ENCODE measurements at places on chromosomes 7 and 10. TPM values are rescaled to one million over a fixed set of nuclear protein-coding genes. Genes with fewer than 3 reads are reported as not detected.
A peak's percentile ranks its signal among the peaks of the same experiment; 100 is the strongest.

GRCh38 chr7:5594616-5595544, 171.2 kb upstream of the TNRC18 start:
- peak; percentile 35 for DNase-seq

- no peak for DNase-seq
Measured at GRCh38 chr7:46745707-46746090, 824.6 kb upstream of the IGFBP3 start.

DNA sequence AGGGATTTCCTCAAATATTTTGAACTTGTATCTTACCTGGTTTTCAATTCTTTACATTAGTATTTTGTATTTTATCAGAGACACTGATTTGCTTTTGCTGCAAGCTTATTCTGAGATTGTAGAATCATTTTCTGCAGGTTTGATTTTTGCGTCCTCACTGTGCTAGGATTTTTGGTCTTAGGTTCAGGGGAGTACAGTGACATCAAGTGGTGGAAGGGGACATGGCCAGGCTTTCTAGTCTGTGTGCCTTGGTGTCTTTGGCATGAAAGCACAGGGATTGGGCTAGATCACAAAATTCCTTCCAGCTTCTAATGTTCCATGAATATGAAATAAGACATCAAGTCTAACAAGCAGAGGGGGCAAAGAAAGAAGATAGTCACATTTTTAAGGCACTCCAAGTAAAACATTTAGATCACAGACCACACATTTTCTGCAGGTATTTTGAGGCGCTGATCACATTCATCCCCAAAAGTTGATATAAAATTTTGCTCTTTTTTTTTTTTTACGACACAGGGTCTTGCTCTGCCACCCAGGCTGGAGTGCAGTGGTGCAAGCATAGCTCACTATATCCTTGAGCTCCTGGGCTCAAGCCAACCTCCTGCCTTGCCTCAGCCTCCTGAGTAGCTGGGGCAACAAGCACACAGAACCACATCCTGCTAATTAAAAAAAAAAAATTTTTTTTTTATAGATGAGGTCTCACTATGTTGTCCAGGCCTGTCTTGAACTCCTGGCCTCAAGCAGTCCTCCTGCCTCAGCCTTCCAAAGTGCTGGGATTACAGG, 124.4 kb downstream of the PON1 start:
- DNase-seq = no peak

GRCh38 chr10:79416578-79417255, 28.7 kb downstream of the ZCCHC24 start:
- no peak for DNase-seq

- no peak for DNase-seq
Measured at GRCh38 chr7:99003419-99003818, 125.1 kb downstream of the TRRAP start.

- peak; percentile 71 for DNase-seq
Measured at GRCh38 chr10:102230861-102231356, 4.8 kb downstream of the ELOVL3 start.

- DNase-seq = no peak
Measured at GRCh38 chr7:23405240-23405618, 65.1 kb downstream of the IGF2BP3 start.

- no peak for DNase-seq
Measured at GRCh38 chr7:94179466-94179865, 175.3 kb upstream of the BET1 start.

- no peak for DNase-seq
Measured at GRCh38 chr7:96636979-96637378, 72.7 kb downstream of the SEM1 start.

GRCh38 chr7:100077205-100077604, 4.3 kb downstream of the ZNF3 start:
- DNase-seq = no peak

- no peak for DNase-seq
Measured at GRCh38 chr10:50541921-50542320, 81.8 kb downstream of the SGMS1 start.

DNA sequence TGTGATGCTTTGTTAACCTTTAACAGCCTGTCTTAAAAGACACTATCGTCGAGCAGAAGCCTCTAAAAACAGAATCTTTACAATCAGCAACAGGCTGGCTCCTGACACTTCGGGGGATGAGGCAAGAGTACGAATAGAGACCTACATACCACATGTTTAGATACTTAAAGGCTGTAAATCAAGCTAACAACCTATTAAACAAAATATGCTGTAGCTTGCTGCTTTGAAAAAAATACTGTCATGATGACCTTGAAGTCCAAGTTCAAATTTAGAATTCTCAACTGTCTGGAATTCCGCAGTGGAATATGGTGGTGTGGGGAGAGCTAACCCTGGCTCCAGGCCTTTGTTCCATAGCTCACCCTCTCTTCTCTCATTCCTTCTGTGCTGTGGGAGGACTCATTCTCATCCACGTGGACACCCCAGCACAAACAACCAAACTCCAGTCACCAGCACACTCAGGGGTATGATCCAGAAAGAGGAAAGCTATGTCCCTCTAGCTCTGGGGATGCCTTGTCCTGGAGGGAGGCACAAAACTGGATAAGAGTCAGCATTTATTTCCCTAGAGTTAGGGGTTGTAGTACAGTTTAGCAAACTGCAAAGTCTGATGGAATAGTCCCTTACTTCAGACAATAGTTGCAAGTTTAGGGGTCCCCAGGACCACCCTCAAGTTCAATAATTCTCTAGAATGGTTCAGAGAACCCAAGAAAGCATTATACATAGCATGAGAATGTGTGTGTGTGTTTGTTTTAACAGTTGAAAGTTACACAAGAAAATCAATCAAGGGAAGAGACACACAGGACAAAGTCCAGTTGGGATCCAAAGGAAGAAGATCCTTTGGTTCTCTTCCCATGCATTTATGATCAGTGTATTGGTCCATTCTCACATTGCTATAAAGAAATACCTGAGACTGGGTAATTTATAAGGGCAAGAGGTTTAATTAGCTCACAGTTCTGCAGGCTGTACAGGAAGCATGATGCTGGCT, 196.1 kb upstream of the SVIL start:
- no peak for DNase-seq

GRCh38 chr7:155093596-155093995, 23.5 kb downstream of the HTR5A start:
- no peak for DNase-seq

The TRIL gene
- 0.10 TPM for total RNA-seq

The CYP3A5 gene
- 0.41 TPM for total RNA-seq
